ENCODE measurements at places on chromosomes 2 and 18. TPM values are rescaled to one million over a fixed set of nuclear protein-coding genes. Genes with fewer than 3 reads are reported as not detected.
A peak's percentile ranks its signal among the peaks of the same experiment; 100 is the strongest.

- DNase-seq = no peak
Observed at GRCh38 chr2:223800908-223801307, 36.5 kb downstream of the AP1S3 start.

DNA sequence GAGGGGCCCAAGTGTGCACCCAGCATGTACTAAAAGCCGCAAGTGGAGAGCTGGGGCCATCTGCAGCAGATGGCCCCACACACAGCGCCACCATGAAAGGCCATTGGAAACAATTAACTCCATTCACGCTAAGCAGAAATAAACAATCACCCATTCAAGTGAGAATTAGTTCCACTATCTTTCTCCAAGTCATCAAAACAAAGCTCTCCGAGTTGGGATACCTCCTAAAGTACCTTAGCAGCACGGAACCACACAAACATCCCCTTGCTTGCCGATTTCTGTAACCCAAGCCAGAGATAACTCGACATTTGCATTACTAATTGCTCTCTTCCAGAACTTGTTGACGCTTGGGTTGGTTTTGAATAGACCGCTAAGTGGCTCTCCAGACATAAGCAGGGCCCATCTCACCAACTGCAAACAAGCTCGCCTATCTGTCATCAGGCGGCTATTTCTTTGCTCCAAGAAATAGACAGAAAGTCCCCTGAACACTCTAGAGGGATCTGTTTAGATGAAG is 840.6 kb upstream of the SALL3 start:
- no peak for DNase-seq

DNA sequence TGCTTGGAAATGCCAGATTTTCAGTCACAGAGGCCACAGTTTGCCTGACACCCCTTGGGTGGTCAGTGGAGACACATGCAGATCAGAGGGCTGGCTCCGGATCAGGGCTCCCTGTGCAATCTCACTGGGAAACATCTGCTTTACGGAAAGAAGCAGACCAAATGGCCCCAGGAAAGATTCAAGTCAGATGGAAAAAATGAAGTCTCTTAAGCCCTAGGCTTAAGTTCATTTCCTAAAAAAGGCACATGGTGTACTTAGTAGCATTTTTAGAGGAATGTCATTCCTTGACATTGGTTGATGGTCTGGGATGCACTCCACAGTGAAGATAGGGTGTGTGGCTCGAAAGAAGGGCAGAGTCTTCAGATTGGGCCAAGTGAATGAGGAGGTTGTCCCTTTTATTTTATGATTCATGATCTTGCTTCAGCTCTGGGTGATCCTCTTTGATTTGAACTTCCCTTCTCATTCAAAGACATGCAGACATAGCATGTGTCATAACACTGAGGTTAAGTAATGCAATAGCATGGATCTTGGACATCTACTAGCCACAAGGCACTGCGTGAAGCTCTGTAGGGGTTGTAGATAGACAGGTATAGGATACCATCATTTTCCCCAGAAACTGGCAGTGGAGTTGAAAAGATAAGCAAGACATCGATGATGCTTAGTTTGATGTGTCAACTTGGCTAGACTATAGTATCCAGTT is 56.5 kb downstream of the KCNE4 start:
- DNase-seq = no peak

GRCh38 chr2:128258218-128258617 is 60.5 kb downstream of the HS6ST1 start:
- DNase-seq = no peak

DNA sequence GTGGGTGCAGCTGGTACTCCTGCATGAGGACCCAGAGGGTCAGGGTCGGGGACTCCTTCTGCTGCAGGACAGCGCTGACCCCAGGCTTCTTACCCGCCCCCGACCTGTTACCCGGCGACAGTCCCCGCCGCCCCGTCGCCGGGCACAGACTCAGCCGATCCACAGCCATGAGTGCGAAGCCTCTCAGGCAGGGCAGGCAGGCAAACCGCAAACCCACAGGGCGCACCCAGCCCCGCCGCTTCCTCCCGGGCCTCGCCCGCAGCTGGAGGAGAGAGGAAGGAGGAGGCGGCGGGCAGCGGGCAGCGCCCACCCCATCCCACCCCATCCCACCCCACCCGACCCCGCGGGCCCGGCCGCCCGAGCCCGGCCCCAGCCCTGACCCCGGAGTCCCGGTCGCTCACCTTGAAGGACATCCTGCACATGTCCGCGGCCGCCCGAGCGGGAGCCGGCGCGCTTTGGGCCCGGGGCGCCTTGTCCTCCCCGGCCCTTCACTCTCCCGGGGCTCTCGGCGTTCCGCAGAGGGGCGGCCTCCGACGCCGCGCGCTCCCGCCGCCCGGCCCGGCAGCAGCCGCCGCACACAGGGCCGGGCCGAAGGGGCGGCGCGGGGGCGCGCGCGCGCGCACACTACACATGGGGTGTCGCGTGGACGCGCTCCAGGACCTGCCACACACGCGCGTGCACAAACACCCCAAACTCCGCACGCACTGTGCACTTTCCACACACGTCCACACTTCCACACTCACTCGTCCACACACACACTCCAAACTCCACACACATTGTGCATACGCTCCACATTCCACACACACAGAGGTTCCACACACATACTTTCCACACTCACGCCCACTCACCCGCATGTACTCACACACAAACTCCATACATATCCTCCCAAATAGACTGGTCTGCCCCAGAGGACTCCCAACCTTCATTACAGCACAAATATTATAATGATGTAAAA is at the start of gene ANKRD29:
ANKRD29 (minus strand) TSS at position 603 of the 955 bp plus-strand sequence; CDS start at position 422, 181 bp downstream.
- no peak for DNase-seq

GRCh38 chr2:112973156-112973555 is 4.7 kb upstream of the IL36G start:
- DNase-seq = no peak

DNA sequence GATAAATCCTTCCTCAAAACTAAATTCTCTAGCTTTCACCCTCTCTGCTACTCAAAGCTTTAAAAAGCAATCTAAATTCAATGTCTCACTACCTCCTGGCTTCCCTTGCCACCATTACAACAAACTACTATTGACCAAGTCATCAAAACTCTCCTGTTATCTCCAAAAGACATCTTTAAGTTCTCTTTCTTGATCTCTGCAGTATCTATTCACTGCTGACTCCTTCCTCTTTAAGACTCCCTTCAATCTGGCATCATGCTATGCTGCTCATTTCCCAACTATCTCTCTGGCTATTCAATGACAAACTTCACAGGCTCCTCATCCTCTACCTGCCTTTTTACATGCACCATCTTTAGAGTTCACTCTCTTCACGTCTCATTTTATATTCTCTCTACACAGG is 5.9 kb downstream of the PPP3R1 start:
- no peak for DNase-seq

- no peak for DNase-seq
Observed at GRCh38 chr2:25669520-25669919, 3.9 kb downstream of the DTNB start.

- DNase-seq = peak; percentile 95
Observed at GRCh38 chr2:28587526-28588291, 91.8 kb downstream of the PLB1 start.

DNA sequence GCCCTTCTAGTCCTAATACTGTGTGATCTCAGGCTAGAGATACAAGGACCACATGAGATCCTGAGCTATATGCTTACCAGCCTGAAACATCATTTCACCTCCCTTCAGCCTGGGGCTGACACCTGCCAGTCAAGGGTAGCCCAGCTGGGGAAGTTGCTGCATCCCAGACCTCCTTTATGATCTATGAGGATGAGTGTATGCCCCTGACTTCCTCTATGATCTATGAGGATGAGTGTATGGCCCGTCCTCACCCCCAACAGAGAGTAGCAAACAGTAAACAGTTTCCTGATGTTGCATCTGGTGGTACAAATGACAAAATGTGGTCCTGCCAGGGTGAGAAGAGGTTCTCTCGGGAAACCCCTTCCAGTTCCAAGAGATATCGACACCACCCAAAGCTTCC is 8.9 kb upstream of the OTOF start:
- no peak for DNase-seq

GRCh38 chr2:143175438-143175837 is 46.2 kb downstream of the ARHGAP15 start:
- no peak for DNase-seq

DNA sequence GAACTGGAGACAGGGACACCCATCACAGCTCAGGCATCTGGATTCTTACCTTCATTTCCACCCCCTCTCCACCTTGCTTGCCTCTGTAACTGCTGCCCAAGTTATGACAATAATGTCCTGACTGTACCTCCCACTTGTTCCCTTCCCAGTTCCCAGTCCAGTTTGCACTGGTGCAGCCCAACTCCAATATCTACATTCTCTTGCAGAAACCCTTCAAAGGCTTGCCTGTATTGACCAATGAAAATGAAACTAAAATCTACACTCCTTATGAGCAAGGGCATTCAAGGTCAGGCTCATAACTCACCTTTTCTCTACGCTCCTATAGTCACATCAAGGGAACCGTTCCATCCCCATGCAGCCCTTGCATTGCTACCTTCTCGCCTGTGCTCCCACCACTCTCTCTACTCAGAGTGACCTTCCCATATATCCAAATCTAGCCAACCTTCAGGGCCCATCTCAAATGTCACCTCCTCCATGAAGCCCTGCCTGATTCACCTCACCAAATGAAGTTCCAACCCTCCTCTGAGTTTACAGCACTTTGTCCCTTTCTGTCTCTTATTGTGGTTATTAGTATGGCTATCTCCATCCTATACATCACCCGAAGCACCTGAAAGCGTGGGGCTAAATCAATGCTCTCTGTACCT is 219.0 kb downstream of the ALPK2 start:
- DNase-seq = no peak

DNA sequence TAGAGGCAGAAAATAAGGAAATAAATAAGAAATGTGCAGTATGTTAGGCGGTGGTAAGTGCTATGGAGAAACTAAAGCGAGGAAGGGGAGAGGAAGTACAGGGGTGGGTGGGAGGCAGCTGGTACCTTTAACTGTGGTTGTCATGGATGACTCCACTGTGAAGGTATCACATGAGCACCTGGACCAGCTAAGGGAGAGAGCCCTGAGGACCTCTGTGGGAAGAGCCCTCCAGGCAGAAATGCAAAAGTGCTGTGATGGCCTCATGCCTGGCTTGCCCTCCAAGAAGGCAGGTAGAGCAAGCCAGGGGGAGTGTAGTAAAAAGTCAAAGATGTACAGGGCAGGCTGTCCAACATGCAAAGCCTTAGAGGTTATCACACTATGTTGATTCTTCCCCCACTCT is 17.9 kb downstream of the LYPD6 start:
- DNase-seq = no peak

DNA sequence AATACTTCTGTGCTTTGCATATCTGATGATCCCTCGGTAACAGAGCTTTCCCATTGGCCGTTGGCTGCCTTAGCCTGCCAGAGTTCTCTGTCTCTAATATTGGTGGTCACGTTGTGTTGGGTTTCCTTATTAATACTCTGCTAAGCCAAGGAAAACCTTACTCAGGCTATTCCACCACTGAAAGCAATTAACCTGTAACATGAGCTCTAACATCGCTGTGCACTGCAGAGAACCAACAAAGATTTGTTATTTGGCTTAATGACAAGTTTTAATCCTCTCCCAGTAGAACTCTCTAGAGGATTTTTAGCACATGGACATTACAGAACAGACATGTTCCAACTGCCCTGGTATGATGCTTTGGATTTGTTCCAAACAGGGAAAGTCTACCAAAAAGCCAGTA is 825.9 kb upstream of the POU3F3 start:
- DNase-seq = no peak

GRCh38 chr2:144510294-144510991 is 9.5 kb downstream of the ZEB2 start:
- DNase-seq = no peak

GRCh38 chr2:9519250-9519649 is 36.4 kb downstream of the ADAM17 start:
- DNase-seq = no peak

DNA sequence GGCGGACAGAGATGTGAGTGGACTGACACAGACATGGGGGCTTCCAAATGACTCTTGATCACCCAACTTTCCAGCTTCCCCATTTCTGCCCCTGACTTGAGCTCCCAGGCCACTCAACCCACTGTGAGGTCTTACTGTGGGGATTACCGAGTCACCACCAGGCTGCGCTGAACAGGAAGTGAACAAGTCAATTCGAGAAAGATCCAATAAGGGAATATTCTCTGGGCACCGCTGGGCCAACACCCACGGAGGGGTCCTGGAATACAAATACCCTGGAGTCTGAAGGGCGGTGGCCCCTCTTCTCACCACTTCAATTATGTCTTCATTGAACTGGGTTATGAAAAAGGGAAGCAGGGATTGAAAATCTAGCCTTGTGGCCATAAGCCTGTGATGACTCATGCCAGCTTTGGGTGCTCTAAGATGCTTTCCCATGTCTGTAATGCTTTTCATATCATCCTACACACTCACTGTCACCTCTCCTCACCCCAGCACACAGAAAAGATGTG is 37.7 kb downstream of the BCL11A start:
- no peak for DNase-seq

GRCh38 chr2:207635468-207636200 is 10.4 kb upstream of the METTL21A start:
- no peak for DNase-seq

- no peak for DNase-seq
Observed at GRCh38 chr2:153228904-153229303, 249.7 kb downstream of the RPRM start.

GRCh38 chr2:231235217-231235616 is 36.8 kb downstream of the ARMC9 start:
- no peak for DNase-seq

GRCh38 chr2:190947141-190947540 is 66.5 kb downstream of the GLS start:
- DNase-seq = no peak

DNA sequence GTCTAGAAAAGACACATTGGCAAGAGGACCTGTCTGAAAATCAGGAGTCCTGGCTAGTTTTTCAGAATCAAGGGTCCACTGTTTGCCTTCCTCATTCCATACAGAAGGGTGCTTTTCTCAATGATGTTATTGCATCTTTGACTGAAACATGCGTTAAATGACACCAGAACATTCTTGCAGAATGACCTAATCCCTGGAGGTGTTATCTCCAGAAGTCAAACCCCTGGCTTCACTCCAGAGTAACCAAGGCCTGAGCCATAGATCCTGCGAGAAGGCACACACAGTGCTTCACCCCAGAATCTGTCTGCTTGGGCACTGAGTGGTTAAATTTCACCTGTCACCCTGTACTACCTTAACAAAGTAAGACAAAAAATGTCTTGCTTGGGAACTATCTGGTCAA is 1055.2 kb upstream of the FANCL start:
- DNase-seq = no peak

GRCh38 chr18:63290821-63291200 is 28.8 kb downstream of the BCL2 start:
- DNase-seq = no peak

The NPPC gene
- 2.0 TPM for total RNA-seq

The UBR3 gene
- total RNA-seq = 130 TPM

The TUBA3D gene
- not detected for total RNA-seq

The RBKS gene
- 2.1 TPM for total RNA-seq

The MEIS1 gene
- 180 TPM for total RNA-seq

The PRKD3 gene
- total RNA-seq = 51.0 TPM

The C2orf81 gene
- 1.1 TPM for total RNA-seq

The RAB6C gene
- 1.2 TPM for total RNA-seq

The RMDN2 gene
- total RNA-seq = 14.3 TPM

The BMP10 gene
- total RNA-seq = not detected

The AQP12B gene
- not detected for total RNA-seq

The CACNB4 gene
- total RNA-seq = 75.6 TPM

The CROCC2 gene
- not detected for total RNA-seq

The PXDN gene
- 39.7 TPM for total RNA-seq

The COL4A4 gene
- total RNA-seq = 3.0 TPM

The FBXO41 gene
- total RNA-seq = 17.1 TPM

The DRC1 gene
- total RNA-seq = 2.6 TPM

Data from cerebellum (tissue), 4 donors.